ENCODE measurements at places on chromosomes 2 and 18.

GRCh38 chr18:48263192-48263853 lies 145.9 kb downstream of the ZBTB7C start:
- DNase-seq: no peak

- no peak for DNase-seq
Observed at GRCh38 chr18:28855524-28855923, 678.6 kb upstream of the CDH2 start.

DNA sequence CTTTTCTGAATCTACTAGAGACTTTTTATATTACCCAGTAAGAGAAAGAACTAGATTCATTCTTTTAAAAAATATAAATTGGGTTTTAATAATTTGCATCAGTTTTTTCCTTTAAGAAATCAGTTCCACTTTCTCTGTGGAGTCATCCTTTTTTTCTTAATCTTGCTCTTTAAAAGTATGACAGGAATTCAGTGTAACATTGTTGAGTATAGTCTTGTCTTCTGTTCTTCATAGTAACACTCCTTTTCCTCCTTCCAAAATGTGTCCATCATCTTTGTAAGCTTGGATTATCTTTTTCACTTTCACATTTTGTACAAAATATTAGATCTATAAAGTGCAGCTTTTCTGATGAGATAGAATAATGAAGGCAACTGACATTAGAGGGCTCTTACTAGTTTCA lies 135.4 kb downstream of the HAUS1 start:
- DNase-seq: no peak

DNA sequence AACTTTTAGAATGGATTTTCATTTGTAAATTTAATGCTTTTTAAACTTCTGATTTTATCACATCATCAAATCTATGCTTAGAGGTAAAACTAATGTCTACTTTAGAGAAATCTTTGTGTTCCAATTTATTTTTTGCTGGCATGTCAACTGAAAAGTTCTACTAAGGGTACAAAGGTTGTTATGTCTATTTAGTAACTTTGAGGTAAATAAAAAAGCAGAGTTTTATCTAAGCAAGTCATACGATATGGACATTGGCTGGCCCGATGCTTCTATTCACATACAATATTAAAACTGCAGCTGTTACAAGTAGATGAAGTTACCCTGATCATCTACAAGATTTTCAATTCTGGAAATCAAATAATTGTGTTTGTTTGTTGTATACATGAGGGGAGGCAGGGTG lies 1575.1 kb downstream of the LRP1B start:
- DNase-seq: no peak

- no peak for DNase-seq
Observed at GRCh38 chr2:138589663-138590062, 88.1 kb downstream of the SPOPL start.

DNA sequence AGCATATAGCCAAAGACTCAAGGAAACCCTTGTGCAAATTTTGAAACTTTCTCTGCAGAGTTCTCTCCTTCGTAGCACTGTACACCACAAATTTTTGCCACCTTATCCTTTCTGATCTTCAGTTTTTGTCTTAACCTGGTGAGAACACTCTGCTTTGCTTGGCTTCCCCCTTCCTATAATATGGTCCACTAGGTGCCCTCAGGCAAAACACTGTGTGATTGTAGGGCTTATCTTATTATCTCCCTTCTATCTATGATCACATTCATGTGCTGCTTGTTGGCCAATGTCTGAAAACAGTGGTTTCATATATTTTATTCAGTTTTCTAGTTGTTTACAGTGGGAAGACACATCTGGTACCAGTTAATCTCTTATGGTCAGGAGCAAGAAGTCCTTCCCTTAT lies 111.1 kb downstream of the MTX2 start:
- DNase-seq: no peak

DNA sequence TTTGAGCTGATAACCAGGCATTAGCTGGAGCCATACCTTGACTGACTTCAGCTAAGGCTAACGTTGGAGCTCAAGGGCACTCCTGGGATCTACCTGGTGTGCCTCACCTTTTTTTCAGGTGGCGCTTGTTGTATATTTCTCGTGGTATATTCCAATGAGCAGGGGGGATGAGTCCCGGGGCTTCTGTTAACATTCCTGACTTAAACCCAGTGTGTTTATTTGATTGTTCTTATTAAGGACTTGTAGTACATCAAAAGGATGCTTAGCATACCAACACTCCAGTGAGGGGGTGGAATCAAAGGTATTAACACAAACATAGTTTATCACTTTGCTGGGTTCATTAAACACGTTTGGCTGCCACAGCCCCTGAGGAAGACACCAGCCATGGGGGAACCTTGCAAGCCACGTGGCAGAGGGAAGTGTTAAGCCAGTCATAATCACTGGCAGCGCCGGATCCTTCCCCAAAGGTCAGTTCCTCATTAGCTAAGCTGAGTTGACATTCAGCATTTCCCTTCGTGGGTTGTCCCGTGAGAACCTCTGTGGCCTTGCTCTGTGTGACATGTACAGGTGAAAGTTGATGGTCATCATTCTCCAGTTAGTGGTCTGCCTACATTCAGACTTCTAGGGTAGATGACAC lies 119.5 kb upstream of the MCFD2 start:
- DNase-seq: no peak

GRCh38 chr2:60311524-60311923 lies 241.9 kb downstream of the BCL11A start:
- no peak for DNase-seq

GRCh38 chr2:240888130-240888889 lies 7.6 kb downstream of the MAB21L4 start:
- DNase-seq: no peak

- DNase-seq: no peak
Observed at GRCh38 chr2:218788529-218789255, 6.7 kb downstream of the CYP27A1 start.

DNA sequence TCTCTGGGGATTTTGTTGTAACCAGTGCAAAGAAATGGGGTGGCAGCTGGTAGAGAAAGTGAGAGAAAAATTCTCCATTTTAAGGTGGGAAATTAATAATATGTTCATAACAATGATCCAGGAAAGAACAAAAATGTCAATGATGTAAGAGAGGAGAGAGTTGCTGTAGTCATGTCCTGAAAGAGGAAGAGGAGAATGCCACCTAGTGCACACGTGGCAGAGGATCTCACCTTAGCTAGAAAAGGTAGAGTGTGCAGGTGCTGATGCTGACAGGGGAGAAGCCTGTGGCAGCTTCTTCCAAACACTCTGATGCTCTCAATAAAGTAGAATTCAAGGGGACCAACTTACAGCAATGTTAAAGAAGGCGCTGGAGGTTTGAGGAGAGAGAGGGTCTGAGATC lies 282.9 kb upstream of the PKDCC start:
- DNase-seq: no peak

GRCh38 chr2:168686452-168687191 lies 115.8 kb upstream of the NOSTRIN start:
- DNase-seq: no peak

DNA sequence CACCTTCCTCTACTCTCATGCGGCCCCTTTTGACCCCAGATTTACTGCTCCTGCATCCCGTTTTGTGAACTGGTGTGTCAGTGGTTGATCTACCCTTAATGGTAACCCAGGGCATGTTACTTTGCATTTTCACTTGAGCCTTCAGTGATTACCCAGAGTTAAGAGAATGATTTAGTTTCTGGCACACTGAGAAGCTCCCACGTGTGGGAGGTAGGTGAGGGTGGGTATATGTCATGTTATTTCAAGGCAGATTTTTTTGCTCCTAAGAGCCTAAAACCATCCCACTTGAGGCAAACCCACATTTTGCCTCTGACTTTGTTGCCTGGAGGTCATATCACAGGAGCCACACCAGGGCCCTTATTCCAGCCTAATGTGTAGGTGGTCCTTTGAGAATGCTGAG lies 186.7 kb downstream of the CTIF start:
- DNase-seq: no peak

GRCh38 chr2:17470855-17471641 lies 47.2 kb downstream of the RAD51AP2 start:
- DNase-seq: no peak

- DNase-seq: no peak
Observed at GRCh38 chr2:232977438-232977971, 35.6 kb downstream of the NGEF start.

DNA sequence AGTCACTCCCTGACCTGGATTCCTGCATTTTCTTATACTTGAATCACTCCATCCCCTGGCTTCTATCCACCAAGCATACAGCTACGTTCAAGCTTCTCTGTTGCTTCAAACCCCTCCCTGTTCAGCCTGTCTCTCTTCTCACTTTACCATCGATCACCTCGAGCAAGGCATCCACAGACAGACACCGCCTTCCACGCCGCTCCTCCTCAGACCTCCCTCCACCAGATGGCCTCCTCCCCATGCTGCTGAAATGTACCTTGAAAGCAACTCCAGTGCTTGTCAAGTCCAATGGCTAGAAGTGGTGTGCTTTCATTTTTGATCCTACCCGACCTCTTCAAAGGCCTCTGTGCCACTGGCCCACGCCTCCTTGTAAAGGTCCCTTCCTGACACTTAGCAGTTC lies 131.3 kb upstream of the ACAA2 start:
- peak; percentile 18 for DNase-seq

DNA sequence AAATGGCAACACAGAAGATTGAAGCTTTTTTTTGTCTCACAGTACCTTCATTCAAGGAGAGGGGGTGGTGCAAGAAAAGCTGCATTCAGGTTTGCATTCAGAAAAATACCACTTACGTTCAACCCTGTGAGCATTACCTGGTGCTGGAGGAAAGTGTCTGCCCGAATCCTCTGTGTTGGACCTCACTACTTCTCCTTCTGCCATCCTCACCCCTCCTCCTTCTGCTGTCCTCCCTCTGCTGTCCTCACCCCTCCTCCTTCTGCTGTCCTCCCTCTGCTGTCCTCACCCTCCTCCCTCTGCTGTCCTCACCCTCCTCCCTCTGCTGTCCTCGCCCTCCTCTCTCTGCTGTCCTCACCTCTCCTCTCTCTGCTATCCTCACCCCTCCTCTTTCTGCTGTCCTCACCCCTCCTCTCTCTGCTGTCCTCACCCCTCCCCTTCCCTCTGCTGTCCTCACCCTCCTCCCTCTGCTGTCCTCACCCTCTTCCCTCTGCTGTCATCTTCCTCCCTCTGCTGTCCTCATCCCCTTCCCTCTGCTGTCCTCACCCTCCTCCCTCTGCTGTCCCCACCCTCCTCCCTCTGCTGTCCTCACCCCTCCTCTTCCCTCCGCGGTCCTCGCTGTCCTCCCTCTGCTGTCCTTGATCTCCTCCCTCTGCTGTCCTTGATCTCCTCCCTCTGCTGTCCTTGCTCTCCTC lies 11.3 kb downstream of the GAD1 start:
- no peak for DNase-seq

DNA sequence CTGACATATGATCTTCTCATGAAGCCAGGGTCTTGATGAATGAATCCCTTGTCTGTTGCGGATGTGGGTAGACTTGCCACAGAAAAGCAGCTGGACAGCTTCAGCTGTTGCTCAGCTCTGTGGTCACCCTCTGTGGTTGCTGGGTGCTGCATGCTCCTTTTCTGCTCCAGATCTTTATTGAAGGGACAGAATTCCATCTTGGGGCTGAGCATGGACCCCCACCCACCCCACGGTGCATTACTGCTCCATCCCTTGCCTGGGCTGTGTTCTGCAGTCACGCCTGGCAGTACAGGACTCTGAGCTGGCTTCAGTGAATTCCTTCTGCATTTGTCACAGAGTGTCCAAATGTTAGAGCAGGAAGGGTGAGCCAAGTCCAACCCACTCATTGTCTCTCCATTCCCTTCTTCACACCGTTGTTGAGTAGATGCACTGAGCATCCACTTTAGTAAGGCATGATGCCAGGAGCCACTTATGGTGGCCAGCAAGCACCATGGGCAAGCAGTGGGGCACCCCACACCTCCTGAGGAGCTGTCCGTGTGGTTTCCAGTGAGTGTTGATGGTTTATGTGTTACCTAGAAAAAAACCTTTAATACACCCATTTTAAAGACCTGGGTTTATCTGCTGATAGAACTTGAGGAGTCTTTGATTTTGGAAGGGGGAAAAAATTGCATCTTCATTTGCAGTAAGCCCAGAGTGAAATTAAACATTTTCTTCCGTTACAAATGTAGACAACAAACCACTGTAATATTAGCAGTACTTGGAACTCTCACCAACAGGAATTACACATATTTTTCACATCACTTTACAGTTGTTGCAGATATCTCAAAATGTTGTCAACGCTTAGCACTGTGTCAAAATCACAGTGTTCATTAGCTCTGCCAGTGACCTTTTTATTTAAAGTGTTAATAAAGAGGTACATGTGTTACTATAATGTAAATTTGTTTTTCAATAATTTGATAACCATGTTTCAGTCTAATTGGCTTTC lies 14.7 kb upstream of the ITGB6 start:
- DNase-seq: peak; percentile 71

GRCh38 chr2:47727956-47728355 lies 55.0 kb upstream of the MSH6 start:
- DNase-seq: no peak

DNA sequence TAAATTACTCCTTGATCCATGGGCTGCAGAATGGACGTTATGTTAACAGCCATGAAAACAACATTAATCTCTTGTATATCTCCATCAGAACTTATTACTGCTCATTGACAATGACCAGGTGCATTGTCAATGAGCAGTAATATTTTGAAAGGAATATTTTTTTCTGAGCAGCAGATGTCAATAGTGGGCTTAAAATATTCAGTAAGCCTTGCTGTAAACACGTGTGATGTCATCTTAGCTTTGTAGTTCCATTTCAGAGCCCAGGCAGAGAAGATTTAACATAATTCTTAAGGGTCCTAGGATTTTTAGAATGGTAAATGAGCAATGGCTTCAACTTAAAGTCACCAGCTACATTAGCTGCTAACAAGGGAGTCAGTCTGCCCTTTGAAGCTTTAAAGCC lies 26.6 kb downstream of the CFAP210 start:
- DNase-seq: no peak

DNA sequence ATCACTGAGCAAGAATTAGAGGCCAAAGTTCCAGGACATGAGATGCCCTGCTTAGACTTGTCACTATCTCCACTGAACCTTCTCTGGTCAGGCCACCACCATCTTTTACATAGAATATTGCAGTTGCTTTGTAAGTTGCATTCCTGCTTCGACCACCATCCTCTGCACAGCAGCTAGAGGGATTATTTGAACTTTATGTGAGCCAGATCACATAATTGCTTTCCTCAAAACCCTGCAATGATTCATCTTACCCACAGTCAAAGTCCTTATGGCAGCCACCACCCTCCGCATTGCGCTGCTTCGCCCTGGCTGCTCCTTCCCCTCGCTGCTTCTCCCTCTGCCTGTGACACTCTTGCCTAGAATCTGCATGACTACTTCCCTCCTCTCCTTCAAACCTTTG lies 111.3 kb downstream of the EML6 start:
- DNase-seq: no peak

GRCh38 chr18:37495354-37495753 lies 70.2 kb downstream of the CELF4 start:
- no peak for DNase-seq

All from gastrocnemius medialis (tissue), 4 donors.